ENCODE measurements at places on chromosomes 1 and 21. TPM values are rescaled to one million over a fixed set of nuclear protein-coding genes. Genes with fewer than 3 reads are reported as not detected.
A peak's percentile ranks its signal among the peaks of the same experiment; 100 is the strongest.

The DHRS3 gene
- total RNA-seq = 20.8 TPM

The TRPM2 gene
- total RNA-seq = 32.7 TPM

The TMEM52 gene
- total RNA-seq = not detected

The TMCC2 gene
- 2.6 TPM for total RNA-seq

The C8B gene
- total RNA-seq = not detected

The GJA5 gene
- total RNA-seq = not detected

DNA sequence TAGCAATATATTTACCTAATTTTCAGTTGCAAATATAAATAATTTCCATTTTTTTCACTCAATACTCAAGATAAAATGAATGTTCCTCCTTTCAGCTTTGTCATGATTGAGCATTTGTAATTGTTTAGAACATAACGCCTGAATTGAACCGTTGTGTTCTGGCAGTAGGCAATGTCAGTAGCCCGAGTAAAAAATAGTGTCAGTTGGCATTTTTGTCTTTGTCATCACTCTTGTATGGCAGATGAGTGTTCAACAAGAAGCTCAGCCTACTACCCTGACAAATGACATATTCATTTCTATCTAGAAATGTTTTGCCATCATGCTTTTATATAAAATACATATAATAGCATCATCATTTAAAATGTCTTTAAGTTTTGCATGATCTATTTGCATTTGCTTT is 691.4 kb upstream of the NCAM2 start:
- no peak for DNase-seq

DNA sequence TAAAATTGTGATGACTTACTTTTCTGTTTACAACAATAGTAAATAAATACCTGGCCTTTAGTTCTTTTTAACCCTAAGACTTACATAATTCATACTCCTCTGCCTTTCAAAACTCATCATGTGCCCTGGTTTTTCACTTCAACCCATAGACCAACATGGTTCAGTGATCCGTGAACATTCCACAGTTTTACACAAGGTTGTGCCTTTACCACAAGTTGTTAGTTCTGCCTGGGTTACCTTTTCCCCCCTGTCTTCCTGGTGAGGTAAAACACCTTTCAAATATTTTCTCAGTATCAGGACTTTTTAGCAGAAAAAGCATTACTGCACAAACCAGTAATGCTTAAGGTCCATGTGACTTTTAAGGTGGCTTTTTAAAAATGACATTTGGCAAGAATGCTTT is 1466.4 kb downstream of the PLA2G4A start:
- DNase-seq = no peak

DNA sequence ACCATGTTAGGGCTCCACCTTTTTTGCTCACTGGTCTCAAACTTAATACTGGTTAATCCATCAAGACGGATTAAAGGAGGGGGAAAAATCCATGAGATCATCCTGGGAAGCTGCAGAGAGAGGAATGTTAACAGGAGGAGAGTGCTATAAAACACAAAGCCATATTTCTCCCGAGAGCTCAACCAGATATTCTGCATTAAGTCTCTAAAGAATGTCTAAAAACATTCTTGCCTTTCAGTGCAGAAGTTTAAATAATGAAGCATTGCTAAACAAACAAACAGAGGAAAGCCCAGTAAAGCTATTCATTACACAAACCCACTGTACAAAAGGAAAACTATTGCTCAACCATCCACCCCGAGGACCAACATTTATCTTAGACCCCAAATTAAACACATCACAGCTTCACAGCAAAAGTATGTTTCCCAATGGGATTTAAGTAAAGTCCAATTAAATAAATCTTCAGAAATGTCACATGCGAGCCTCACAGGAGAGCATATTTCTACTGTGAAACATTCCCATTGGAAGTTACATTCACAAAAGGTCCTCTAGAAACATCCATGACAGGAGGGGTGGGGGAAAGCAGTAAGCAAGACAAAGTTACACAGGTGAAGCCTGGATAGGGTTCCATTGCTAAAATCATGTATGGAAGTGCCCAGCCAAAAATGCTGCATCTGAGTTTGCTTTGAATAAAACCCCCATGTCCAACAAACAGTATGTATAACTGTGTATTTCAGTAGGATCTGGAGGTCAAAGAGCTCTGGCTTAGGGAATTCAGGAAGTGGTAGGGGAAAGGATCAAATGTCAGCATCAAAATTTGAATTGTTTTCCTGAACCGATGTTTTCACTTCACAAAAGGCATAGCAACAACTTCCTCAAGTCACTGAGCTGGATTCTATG is 23.3 kb downstream of the DUSP10 start:
- no peak for DNase-seq

DNA sequence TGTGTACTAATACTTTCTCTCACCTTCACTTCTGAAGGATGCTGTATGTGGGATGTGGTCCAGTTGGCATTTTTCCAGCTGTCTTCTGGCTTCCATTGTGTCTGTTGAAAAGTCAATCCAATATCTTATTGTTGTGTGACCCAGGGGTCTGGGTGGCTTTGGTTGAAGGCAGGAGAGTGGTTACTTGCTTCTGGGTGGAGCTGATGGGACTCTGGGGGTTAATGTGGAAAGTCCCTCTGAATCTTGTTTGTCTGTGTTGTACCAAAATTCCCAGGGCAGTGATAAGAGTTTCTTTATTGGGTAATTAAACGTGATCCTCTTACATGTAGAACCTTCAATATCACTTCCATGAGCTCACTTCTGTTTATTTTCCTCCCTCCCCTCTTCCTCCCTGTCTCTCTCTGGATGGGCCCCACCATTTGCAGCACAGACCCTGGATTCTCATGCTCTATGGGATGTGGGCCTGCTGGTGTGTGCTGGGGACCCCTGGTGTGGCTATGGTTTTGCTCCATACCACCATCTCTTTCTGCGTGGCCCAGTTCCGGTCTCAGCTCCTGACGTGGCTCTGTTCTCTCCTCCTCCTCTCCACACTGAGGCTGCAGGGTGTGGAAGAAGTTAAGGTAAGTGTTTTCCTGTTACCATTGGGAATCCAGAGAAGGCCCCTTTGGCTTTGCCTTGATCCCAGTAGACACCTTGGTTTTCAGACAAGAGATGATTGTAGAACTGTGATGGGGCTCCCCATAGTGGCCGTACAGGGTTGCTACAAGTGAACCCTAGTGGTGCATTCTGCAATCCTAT is 71.5 kb downstream of the HHAT start:
- DNase-seq = peak; percentile 64

- DNase-seq = no peak
These were observed 103.8 kb downstream of the TNFSF18 start for GRCh38 chr1:172946814-172947507.

- DNase-seq = no peak
These were observed 27.8 kb downstream of the ASAP3 start for GRCh38 chr1:23456226-23456625.

DNA sequence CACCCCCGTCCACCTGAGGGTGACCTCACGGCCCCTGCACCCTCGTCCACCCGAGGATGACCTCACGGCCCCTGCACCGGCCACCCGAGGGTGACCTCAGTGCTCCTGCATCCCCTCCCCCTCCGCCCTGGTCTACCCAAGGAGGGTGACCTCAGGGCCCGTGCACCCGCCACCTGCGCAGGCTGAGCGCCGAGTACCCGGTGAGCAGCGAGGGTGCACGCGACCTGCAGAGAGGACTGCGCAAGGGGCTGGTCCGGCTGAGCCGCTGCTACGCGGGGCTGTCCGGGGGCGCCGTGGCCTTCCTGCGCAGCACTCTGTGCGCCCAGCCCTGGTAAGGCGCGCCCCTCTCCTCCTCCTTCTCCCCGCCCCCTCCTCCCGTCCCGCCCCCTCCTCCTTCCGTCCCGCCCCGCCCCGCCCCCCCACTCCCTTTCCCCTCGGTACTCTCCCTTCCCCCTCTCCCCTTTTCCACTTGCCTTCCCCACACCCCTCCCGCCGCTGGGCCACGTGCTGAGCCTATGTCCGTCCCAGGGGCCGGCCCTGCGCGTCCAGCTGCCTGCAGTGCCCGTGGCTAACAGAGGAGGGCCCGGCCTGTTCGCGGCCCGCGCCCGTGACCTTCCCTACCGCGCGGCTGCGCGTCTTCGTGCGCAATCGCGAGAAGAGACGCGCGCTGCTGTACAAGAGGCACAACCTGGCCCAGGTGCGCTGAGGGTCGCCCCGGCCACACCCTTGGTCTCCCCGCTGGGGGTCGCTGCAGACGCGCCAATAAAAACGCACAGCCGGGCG is 28.4 kb downstream of the TRIM11 start:
- peak; percentile 76 for DNase-seq

GRCh38 chr1:11784256-11784992 is 21.3 kb downstream of the MTHFR start:
- DNase-seq = no peak

DNA sequence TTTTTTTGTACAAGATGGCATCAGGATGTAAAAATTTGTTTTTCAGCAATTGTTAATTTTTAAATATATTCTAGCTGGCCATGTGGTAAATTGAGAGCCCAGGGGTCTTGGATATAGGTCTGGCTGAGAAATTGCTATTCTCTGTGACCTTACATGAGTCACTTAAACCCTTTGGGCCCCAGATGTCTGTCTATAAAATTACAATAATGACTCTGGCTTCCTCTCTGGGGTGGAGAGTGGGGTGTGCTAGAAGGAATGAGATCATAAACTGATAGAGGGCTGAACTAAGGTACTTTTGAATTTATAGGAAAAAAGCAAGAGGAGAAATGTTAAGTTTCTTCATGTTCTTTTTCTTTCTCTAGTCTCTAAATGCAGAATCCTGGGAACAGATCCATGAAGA is 12.4 kb upstream of the TCHH start:
- DNase-seq = no peak

Measured in activated CD8-positive, alpha-beta memory T cell treated with anti-CD3 and anti-CD28 coated beads, Interleukin-2, amount 10 ng/mL, durations not matched to agents 7 days and 5 days (primary cell).